HCEC 1CT (cell line): ENCODE measurements at places on chromosomes 2 and 18.

- no peak for DNase-seq
These were observed 671.0 kb upstream of the SOX11 start for GRCh38 chr2:5021136-5021535.

DNA sequence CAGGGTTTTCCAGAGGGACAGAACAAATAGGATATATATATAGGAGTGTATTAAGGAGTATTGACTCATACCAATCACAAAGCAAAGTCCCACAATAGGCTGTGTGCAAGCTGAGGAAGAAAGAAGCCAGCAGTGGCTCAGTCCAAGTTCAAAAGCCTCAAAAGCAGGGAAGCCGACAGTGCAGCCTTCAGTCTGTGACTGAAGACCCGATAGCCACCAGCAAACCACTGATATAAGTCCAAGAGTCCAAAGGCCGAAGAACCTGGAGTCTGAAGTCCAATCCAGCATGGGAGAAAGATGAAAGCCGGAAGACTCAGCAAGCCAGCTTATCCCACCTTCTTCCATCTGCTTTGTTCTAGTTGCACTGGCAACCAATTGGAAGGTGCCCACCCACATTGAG, 39.0 kb upstream of the GPD2 start:
- DNase-seq = no peak

DNA sequence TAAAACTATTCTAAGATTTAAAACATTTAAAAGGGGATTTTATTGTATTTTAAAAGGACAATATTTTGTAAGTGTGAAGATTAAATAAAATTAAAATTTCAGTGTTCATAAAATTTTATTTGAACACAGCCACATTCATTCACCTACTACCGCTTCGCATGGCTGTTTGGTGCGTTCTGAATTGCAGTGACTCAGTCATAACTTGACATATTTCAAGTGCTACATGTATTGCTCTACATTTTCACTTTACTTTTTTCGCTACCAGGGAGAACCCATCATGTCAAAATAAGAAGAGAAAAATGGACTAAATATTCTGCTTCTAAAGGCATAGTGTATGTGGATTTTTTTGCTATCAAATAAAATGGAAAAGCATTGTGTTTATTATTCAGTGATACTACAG, 8.7 kb downstream of the PTH2R start:
- no peak for DNase-seq

DNA sequence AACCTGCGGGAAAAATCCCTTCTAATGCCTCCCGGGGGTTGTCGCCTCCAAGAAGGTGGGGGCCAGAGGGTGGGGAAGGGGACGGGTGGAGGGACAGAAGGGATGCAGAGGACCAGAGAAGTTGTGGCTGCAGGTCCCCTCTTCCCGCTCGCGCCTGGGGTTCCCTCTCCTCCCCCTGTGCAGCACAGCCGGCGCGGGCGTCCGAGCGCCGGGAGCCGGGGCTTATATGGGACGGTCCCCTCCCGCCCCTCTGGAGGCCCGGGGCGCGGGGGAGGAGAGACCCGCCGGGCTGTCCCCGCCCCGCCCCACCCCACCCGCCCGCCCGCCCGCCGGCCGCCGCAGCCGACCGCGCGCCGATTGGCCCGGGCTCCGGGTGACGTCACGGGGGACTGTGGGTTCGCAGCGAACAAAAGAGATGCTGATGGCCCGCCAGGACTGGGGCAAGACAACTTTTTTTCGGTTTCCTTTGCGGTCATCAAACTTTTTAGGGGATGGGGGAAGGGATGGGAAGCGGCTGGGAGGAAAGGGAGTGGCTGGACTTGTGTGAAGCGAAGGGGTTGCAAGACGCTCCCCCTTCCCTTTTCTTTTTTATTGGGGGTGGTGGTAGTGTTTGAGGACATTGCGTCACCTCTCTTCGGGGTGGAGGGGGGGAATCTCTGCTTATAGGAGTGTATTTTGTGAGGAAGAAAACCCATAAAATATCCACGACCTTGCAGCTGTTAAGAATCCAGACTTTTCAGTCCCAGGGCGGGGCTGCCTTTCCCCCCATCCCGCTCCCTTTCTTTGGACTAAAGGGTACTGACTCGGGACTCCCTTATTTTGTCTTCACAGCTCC, at the start of gene FN1:
FN1 (minus strand) TSS at position 199 of the 835 bp plus-strand sequence. CDS start 266 bp downstream, outside the sequence.
- peak; percentile 99 for DNase-seq

DNA sequence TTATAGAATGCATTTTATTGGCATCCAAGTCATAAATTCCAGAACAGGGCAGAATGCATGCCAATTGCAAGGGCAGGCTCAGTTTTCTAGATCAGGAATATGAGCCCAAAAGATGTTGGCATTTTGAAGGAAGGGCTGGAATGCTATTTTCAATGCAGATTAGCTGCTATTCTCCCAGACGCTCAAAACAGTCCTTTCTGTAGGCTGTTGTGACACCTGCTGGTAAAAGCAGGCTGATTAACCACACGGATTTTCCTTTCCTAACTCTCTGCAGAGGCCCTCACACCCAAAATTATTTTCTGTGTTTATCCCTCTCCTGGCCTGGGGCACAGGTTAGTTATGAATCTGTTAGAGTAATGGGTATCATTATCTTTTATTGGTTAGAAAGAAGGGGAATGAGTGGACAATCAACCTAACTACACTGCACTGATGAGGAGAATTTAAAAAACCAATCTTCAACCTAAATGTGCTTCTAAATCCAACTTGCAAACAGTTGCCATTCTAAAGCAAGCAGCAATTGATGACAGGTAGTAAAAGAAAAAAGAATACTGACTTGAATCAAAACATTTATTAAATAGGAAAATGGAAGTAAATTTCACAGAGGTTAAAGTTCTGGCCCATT, 94.0 kb downstream of the PLA2R1 start:
- peak; percentile 36 for DNase-seq

DNA sequence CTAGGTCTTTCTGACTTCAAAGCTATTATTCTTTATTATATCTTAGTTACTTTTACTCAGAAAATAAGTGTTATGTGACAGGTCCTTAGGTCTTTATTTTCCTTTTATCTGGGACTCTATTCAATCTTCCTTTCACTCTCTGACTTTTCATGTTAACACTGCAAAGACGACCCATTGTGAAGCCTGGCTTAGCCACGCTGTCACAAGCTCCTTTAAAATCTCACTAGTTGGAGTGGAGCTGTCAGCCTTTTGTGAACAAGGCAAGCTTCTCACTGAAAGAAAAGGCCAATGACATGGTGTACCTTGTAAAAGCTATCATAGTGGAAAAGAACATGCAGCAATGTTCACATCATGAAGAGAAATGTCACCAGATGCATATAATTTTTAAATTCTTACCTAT, 1130.7 kb upstream of the FAM98A start:
- DNase-seq = no peak

- peak; percentile 20 for DNase-seq
These were observed 26.6 kb upstream of the ITGA4 start for GRCh38 chr2:181430406-181431118.

GRCh38 chr18:56995579-56996188, 151.2 kb upstream of the BOD1L2 start:
- no peak for DNase-seq

- DNase-seq = no peak
These were observed 635 bp upstream of the ADRA2B start for GRCh38 chr2:96116879-96117533.

GRCh38 chr2:128233790-128234395, 84.8 kb downstream of the HS6ST1 start:
- DNase-seq = no peak

GRCh38 chr2:199206536-199206935, 251.2 kb downstream of the SATB2 start:
- no peak for DNase-seq

DNA sequence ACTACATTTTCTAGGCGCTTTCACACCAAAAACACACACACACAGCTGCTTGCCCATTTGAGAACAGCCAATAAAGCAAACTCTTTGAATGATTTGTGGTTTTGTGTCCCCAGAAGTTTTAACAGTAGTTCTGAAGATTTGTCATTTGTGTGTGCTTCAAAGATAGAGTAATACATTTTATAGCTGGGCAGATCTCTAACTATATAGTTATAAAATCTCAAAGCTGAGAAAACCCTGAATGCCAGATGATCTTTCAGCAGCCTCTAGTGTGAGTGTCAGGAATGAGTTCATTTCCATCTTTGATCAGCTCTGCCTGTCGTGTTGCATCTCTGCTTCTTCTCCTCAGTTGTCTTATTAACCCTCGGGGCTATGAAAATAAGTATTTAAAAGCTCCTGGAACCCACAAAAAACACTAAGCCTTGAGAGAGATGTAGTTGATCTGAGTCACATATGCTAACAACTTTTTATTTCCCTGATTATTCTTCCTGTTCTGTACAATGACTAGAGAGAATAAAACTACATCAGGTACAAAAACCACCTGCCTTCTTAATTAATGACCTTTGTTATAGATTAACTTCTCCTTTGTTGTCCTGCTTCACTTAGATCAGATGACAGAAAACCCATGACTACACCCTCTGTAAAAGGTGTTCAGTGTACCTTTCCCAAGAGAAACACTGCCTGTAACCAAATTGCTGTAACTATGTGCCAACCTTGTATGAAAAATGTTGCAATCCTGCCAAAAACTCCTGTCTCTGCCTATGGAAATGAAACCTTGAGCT, 30.0 kb upstream of the SLC3A1 start:
- no peak for DNase-seq

- DNase-seq = peak; percentile 91
These were observed 38.1 kb downstream of the ST8SIA5 start for GRCh38 chr18:46718501-46719341.

- DNase-seq = no peak
These were observed 41.7 kb downstream of the NOL10 start for GRCh38 chr2:10647886-10648605.

DNA sequence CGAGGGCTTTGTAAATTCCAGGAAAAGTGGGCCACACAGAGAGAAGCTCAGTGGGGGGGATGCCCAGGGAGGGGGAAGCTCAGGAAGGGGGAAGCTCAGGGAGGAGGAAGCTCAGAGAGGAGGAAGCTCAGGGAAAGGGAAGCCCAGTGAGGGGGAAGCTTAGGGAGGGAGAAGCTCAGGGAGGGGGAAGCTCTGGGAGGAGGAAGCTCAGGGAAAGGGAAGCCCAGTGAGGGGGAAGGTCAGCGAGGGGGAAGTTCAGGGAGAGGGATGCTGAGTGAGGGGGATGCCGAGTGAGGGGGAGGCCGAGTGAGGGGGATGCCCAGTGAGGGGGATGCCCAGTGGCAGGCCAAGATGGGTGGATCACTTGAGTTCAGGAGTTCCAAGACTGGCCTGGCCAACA, 821 bp upstream of the CHRNG start:
- no peak for DNase-seq

DNA sequence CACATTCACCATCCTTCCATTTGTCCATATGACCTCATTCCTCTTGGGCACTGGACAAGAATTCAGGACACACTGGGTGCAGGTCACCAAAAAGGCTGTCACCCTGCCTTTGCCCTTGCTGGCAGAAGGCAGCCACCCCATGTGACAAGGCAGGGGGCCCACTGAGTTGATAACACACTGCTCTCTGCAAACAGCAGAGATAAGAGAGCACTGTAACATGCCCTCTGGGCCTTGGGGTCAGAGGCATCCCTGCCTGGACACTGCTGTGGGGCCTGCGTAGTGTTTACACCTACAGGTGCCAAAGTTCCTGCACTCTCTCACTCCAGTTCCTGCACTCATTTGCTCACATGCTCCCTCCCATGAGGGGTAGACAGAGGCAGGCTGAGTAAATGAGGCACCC, 344.7 kb upstream of the TCF4 start:
- no peak for DNase-seq

- DNase-seq = peak; percentile 7
These were observed 196.4 kb upstream of the NABP1 start for GRCh38 chr2:191481305-191482070.

DNA sequence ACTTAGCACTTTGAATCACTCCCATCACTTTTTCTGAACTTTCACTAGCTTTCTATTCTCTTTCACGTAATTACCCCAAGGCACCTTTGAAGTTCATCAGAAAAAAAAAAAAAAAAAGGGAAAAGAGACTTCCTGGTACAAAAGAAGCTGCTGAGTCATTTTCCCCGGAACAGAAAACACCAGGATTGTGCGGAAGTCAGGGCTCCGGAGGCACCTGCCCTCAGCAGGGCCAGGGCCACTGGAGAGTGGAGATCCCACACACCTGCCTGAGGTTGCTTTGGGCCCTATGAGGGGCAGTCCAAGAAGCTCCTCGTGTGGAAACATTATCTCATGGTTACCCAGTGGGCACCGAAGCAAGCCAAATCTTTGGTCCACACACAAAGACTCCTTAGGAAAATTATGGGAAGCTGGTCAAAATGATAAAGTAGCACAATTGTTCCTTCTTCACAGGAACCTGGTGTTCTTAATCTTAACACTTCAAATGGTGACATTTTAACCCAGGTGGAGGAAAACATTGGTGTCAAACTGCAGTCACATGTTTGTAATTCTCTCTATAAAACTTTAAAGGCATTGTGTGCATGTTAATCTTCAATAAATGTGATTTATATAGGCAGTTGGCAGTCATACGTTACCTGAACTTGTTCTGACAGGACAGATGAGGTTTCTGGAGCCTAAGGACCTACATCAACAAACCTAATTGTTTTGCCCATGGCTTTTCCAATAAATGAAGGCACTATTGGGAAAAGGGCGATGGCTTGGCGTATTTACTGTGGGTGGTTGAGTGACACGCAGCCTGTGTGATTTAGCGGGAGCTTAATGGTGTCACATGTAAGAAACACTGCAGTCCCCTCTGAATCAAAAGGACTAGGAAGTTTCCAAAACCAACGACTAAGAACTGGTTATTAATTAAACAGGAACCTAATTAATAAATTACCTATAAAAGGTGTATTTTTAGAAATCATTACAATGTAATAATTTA, 23.4 kb upstream of the FAM110C start:
- DNase-seq = no peak

DNA sequence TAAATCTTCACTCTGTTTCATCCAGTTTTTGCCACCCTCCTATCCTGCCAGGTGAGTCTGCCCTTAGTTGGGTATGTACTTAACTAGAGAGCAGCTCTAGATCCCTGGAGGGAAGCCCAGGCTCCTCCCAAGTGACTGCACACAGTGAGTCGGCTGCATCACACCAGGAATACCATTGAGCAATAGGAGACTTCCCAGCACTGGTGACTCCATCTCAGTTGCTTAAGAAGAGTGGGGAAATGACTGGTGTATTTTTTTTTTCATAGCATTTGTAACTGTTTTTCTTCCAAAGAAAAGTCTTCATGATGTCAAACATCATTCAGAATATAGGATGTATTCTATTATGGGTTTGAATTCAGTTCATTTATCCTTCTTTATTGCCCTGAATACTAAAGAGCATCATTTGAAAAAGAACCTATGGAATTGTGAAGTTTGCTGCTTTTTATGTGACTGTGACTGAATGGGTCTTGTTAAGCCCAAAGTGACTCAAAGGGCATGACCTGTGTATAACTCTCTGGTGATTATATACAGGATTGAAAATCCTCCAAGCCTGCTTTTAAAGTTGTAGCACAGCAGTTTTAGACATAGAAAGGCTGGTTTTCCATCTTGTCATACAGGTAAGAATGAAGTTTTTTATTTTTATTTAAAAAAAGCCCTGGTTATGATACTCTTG, 84.3 kb downstream of the MAP3K20 start:
- DNase-seq = peak; percentile 98

- no peak for DNase-seq
These were observed 44.2 kb downstream of the TMEM37 start for GRCh38 chr2:119475857-119476244.

- no peak for DNase-seq
These were observed 14.4 kb upstream of the GPR17 start for GRCh38 chr2:127631541-127631996.

- DNase-seq = no peak
These were observed 124.3 kb downstream of the SP100 start for GRCh38 chr2:230540332-230540731.
